Aorta (tissue), 5 donors: ENCODE measurements at places on chromosomes 5 and 9.
A peak's percentile ranks its signal among the peaks of the same experiment; 100 is the strongest.

DNA sequence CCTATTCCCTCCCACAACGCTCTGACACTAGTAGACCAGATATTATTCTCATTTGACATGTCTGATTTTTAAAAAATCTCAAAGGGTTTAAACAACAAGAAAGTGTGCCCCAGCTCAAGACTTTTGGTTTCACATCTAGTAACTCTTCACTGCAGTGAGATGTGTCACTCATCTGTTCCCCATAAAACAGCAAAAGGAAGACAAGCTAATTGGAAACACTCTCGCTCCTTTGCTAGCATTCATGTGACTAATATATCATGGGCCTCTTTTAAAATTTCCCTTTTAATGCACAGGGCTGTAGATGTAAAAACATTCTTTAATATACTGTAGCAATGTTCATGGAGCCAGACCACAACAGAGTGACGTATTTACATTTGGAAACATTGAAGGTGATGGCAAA lies 372.6 kb downstream of the ZNF608 start:
- DNase-seq, result no peak
- H3K4me3 ChIP-seq, result no peak overlapping the region
- H3K27me3 ChIP-seq, result no peaks in the 10 kb centered on the region
- peaks cover 2% of the 10 kb centered on the region for H3K4me1 ChIP-seq

GRCh38 chr5:124859556-124860290 lies 113.3 kb upstream of the ZNF608 start:
- no peaks in the 10 kb centered on the region for H3K36me3 ChIP-seq
- no peak overlapping the region for H3K27ac ChIP-seq
- H3K4me3 ChIP-seq, result no peak overlapping the region
- no peaks in the 10 kb centered on the region for H3K4me1 ChIP-seq
- no peak for DNase-seq

- peaks cover 2% of the 10 kb centered on the region for H3K4me1 ChIP-seq
- no peak for DNase-seq
- H3K36me3 ChIP-seq, result no peaks in the 10 kb centered on the region
- H3K27me3 ChIP-seq, result no peaks in the 10 kb centered on the region
Measured at GRCh38 chr9:76269789-76270188, 124.4 kb downstream of the RFK start.

GRCh38 chr5:39448506-39449128 lies 23.8 kb upstream of the DAB2 start:
- DNase-seq, result peak; percentile 55
- no peaks in the 10 kb centered on the region for H3K4me1 ChIP-seq
- H3K36me3 ChIP-seq, result no peaks in the 10 kb centered on the region
- H3K27ac ChIP-seq, result no peak overlapping the region

GRCh38 chr5:6656680-6657079 lies 23.4 kb downstream of the SRD5A1 start:
- H3K4me3 ChIP-seq, result no peak overlapping the region
- H3K4me1 ChIP-seq, result no peaks in the 10 kb centered on the region
- no peak overlapping the region for H3K27ac ChIP-seq
- DNase-seq, result no peak
- H3K36me3 ChIP-seq, result peaks cover 2% of the 10 kb centered on the region
- H3K27me3 ChIP-seq, result no peaks in the 10 kb centered on the region

DNA sequence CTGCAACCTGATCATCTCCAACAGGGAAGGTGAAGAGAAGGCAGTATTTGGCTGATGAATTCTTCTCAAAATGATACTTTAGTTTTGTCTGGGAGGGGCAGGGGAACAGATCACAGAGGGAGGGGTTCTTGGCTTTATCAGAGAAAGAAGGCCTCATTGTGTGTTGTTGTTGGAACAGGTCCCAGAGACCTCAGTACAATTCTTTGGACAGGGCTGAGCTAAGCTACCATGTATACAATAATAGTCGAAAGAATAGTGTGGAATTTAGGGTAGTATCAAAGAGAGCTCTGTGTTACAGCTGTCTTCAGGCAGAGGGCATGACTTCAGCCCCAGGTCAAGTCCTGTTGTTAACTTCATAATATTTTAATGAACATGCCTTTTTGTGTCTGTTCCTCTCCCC lies 39.9 kb downstream of the ARHGAP26 start:
- H3K4me3 ChIP-seq, result no peak overlapping the region
- H3K4me1 ChIP-seq, result peaks cover 13% of the 10 kb centered on the region
- no peak for DNase-seq
- H3K27ac ChIP-seq, result no peak overlapping the region

DNA sequence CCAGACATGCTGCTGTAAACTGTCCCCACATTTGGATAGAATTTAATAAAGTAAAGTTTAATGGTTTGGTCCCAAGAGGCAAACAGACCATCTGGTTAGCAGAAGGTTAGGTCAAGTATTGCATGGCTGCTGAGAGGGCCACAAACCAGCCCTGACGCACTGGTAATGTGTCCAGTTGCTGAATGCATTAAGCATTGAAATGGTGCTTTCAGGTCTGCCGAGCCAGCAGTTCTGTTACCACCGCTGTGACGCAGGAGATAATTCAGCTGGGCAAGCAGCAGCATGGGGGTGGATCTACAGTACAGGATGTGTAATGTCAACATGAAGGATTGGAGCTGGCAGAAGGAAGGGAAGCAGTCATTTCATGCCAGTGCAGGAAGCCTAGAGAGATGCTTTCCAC lies 16.0 kb downstream of the ZNF462 start:
- no peak overlapping the region for H3K27ac ChIP-seq
- H3K4me1 ChIP-seq, result peaks cover 8% of the 10 kb centered on the region
- DNase-seq, result peak; percentile 78
- no peaks in the 10 kb centered on the region for H3K27me3 ChIP-seq
- no peaks in the 10 kb centered on the region for H3K36me3 ChIP-seq

- no peak overlapping the region for H3K27ac ChIP-seq
- H3K4me3 ChIP-seq, result no peak overlapping the region
- DNase-seq, result no peak
- no peaks in the 10 kb centered on the region for H3K36me3 ChIP-seq
Measured at GRCh38 chr9:82152181-82152580, 163.6 kb downstream of the SPATA31D1 start.

- H3K4me3 ChIP-seq, result no peak overlapping the region
- no peaks in the 10 kb centered on the region for H3K4me1 ChIP-seq
Measured at GRCh38 chr5:123441408-123441807, 18.2 kb upstream of the CEP120 start.

DNA sequence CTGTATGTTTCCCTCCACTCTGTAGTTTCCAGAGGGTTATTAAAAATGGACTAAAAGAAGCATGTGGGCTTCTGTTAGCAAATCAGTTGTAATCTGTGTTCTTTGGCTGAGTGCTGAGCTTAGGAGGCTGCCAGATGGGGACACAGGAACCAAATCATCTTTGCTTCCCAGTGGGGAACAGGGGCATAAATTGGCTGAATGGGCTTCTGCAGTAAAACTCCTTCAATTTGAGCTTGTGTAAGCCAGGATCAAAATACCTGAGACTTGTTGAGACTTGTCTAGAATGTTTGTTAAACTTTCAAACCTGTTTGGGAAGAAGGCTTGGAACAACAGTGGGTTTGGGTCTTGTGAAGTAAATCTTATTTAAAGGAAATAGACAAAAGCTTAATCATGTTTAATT lies 32.2 kb upstream of the TNFAIP8 start:
- no peaks in the 10 kb centered on the region for H3K27me3 ChIP-seq
- H3K27ac ChIP-seq, result peak overlapping the region; percentile 71
- no peak overlapping the region for H3K4me3 ChIP-seq
- no peaks in the 10 kb centered on the region for H3K36me3 ChIP-seq
- H3K4me1 ChIP-seq, result peaks cover 3% of the 10 kb centered on the region

DNA sequence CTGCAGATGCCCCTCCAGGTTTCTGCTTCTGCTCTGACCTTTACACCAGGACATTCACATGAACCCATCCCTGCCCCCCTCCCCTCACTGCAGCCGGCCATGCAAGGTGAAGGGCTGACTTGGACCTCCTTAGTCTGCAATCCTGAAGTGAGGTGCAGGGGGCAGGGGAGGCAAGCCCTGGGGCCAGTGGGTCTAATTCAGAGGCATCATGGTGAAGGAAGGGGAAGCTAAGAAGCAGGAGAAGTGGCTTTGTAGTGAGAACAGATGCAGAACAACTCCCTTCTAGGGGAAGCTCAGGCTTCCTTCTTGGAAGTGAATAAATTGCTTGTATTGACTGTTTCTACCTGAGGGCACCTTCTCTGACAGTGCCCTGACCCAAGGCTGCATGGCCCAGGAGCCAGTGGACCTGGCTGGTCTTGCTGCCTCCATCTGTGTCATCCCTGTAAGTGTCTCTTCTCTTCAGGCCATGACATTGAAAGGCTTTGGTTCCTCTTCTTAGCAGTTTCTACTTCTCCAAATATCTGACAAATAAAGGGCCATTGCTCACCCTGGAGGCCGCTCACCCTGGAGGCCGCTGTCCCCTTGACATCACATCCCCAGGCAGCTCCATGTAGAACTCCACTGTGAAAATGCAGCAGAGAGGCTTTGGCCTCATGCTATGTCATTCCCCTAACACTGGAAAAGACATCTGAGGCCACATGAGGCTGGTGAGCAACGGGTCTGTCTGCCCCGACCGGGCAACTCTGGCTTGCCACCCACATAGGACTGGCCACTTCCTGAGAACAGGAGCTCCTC lies 55.3 kb downstream of the GADD45G start:
- no peaks in the 10 kb centered on the region for H3K4me1 ChIP-seq
- no peak overlapping the region for H3K27ac ChIP-seq
- DNase-seq, result no peak

DNA sequence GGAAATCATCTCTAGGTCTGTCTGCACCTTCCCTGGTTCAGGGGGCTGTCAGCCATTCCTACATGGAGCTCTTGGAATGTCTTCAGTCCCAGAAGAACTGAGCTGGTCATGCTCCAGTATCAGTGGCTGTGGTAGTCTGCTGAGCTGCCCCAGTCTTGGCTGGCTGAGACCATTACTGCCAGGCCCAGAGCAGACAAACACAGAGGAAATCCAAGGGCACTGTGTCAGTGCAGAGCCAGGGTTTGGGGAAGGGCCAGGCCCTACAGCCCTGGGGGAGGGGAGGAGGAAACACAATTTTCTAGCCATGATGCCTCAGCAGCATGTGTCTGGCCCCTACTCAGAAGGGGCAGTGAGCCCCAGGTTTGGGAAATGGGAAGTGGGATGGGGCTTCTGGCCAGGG lies 58.4 kb downstream of the ARHGEF37 start:
- no peaks in the 10 kb centered on the region for H3K4me1 ChIP-seq
- no peak overlapping the region for H3K27ac ChIP-seq
- H3K4me3 ChIP-seq, result no peak overlapping the region
- no peaks in the 10 kb centered on the region for H3K36me3 ChIP-seq
- no peak for DNase-seq
- H3K27me3 ChIP-seq, result no peaks in the 10 kb centered on the region

DNA sequence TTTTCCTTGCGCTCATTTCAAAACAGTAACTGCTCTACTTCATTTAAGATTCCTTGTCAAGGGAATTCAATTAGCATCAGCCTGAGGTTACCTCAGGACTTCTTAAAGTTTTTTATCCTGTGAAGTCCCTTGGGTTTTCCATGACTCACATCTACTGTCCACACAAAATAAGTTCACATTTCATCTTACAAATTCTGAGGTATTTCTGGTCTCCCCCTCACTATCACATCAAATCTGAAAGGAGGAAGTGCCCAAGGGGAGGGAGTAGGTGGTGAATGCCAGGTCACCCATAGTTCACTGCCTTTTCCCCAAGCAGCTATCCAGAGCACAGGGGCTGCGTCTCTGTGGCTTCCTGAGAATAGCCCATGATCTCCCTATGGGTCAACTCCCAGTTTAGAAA lies 227.1 kb upstream of the NREP start:
- H3K4me3 ChIP-seq, result no peak overlapping the region
- H3K27me3 ChIP-seq, result no peaks in the 10 kb centered on the region
- H3K4me1 ChIP-seq, result no peaks in the 10 kb centered on the region
- no peak overlapping the region for H3K27ac ChIP-seq
- DNase-seq, result no peak

GRCh38 chr5:167819406-167819805 lies 472.0 kb upstream of the WWC1 start:
- no peak overlapping the region for H3K27ac ChIP-seq
- no peaks in the 10 kb centered on the region for H3K36me3 ChIP-seq
- DNase-seq, result no peak
- H3K27me3 ChIP-seq, result no peaks in the 10 kb centered on the region
- no peak overlapping the region for H3K4me3 ChIP-seq
- peaks cover 5% of the 10 kb centered on the region for H3K4me1 ChIP-seq

- no peak overlapping the region for H3K4me3 ChIP-seq
- H3K27me3 ChIP-seq, result no peaks in the 10 kb centered on the region
- H3K4me1 ChIP-seq, result no peaks in the 10 kb centered on the region
- no peaks in the 10 kb centered on the region for H3K36me3 ChIP-seq
Measured at GRCh38 chr9:4836676-4837075, 43.9 kb downstream of the RCL1 start.

DNA sequence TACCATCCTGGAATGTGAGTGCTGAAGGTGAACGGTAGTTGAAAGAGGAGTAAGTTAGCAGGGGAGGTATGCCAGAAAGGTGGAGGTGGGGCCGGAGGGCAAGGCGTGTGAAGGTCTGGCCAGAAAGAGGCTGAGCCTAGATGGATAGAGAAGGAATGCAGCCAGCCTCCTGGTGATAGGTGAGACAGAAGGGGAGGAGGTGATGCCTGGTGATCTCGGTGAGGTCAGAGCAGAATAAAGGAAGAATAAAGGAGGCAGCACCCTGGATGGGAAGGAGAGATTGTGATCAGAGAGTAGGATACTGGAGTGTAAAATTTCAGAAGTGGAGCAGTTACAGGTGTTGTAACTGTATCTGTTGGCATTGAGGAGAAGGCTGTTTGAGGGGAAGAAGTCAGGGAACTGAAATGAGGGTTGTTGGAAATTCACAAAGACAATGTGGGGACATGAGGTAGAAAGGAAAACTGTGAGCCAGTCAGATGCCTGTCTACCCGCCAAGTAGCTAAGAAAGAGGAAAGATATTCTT lies 2.0 kb downstream of the GNG10 start:
- H3K4me1 ChIP-seq, result no peaks in the 10 kb centered on the region
- no peak overlapping the region for H3K27ac ChIP-seq
- no peaks in the 10 kb centered on the region for H3K36me3 ChIP-seq
- no peaks in the 10 kb centered on the region for H3K27me3 ChIP-seq

- H3K4me3 ChIP-seq, result no peak overlapping the region
- no peak overlapping the region for H3K27ac ChIP-seq
- no peaks in the 10 kb centered on the region for H3K4me1 ChIP-seq
- DNase-seq, result peak; percentile 79
Measured at GRCh38 chr9:93091453-93092081, 4.5 kb upstream of the CARD19 start.
